Mucosa of gallbladder (tissue), 1 donor: ENCODE measurements at places on chromosomes 4 and X. TPM values are rescaled to one million over a fixed set of nuclear protein-coding genes. Genes with fewer than 3 reads are reported as not detected.

The OPHN1 gene
- 7.6 TPM for total RNA-seq

DNA sequence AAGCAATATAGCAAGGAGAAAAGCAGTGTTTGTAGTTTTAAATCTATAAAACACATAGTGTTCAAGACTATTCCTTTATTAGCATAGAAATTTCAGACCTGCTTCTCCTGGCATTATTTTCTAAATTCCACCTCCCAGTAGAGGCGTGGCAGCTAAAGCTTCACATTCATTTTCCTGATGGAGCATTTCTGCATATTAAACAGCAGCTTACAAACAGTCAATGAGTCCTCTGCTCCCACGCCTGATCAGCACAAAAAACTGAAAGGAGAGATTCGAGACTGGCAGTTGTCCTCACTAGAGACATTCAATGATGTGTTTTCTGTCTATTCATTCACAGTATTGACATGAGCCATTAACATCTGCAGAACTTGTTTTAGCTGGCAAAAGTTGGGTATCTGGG, 61.4 kb downstream of the SHISA3 start:
- DNase-seq = no peak

GRCh38 chr4:8215001-8215427, 15.9 kb downstream of the SH3TC1 start:
- DNase-seq = no peak

The UCP1 gene
- total RNA-seq = not detected
